Fibroblast of skin of back (primary cell): ENCODE measurements at places on chromosomes 3 and 15.

- DNase-seq, result no peak
Observed at GRCh38 chr3:118055381-118055780, 979.3 kb downstream of the IGSF11 start.

- peak; percentile 19 for DNase-seq
Observed at GRCh38 chr15:89754361-89755154, 3.5 kb upstream of the MESP1 start.

- DNase-seq, result no peak
Observed at GRCh38 chr3:4218456-4219226, 84.5 kb upstream of the SETMAR start.

DNA sequence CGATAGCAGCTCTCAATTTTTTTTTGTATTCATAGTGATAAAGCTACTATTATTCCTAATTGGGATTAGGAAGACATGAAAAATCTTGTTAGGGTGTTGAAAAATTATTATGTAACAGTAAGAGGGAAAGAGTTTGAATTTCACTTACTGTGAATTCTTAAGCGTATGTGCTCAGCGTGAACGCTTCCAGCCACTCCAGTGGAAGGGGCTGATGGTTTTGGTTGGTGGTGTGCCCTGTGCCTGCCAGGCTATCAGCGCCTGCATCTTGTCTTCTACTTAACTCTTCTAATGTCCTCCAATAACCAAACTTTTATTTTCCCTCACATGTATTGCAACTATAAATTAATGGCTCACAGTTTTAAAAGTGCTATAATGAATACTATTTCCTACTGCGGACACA, 22.5 kb downstream of the CDIN1 start:
- no peak for DNase-seq

DNA sequence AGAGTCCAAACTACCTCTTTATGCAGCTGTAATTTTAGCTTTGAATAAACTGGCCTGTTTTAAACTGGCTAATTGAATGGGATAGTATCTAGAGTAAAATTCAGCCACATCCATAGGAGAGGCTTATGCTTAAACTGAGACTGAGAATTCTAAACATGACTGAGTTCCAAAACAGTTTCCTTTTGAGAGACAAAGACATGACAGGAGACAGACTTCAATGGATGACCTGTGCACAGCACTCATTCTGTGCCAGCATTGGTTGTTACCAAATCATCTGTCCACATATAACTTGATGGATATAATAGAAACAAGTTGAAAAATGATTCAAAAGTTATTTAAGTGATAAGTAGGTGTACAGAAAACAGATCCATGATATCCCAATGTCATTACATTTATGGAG, 20.9 kb downstream of the IL12A start:
- no peak for DNase-seq

- DNase-seq, result no peak
Observed at GRCh38 chr3:32411442-32411841, 19.8 kb downstream of the CMTM7 start.

DNA sequence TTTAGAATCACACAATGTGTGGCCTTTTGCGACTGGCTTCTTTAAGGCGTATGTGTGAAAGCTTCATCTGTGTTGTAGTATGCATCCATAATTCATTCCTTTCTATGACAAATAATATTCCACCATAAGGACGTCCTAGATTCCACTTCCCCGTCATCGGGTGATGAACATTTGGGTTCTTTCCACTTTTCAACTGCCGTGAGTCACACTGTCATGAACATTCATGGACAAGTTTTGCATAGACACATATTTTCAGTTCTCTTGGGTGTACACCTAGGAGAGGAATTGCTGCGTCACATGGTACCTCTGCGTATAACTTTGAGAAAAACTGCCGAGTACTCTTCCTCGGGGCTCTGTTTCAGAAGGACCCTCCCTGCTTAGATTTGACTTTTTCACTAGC, 97.3 kb downstream of the TOP2B start:
- peak; percentile 90 for DNase-seq

DNA sequence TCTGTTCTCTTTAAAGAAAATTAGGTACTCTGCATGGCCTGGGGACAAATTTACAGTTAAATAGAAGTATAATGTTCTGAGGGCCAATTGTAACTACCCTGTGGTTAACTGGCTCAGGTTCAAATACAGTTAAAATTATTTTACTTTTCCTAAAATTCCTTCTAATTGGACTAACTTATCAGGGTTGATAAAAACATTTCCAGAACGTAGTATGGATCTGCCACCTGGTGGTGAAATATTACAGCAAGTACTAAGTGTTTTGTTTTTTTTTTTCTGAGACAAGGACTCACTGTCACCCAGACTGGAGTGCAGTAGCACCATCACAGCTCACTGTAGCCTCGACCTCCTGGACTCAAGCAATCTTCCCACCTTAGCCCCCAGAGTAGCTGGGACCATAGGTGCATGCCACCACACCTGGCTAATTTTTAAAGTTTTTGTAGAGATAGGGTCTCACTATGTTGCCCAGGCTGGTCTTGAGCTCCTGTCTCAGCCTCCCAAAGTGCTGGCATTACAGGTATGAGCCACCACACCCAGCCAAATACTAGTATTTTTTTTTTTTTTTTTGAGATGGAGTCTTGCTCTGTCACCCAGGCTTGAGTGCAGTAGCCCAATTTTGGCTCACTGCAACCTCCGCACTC, 29.2 kb downstream of the NEO1 start:
- peak; percentile 63 for DNase-seq

DNA sequence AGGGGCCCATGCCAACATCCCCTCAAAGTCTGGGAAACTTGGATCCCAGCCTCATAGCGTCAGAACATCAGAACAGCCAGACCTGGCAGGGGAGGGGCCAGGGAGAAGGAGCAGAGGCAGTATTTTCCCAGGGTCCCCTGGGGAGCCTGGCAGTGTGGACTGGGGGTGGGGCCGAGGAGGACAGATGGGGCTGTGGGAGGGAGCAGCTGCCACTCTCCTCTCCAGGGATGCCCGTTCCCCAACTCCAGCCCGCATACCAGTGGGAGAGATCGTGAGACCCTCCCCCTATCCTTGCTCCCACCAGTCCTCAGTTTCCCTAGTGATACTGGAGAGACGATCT, 6.5 kb upstream of the DNAJB8 start:
- DNase-seq, result no peak

GRCh38 chr15:61243983-61244593, 15.0 kb upstream of the RORA start:
- peak; percentile 26 for DNase-seq

GRCh38 chr3:4061783-4062360, 241.3 kb upstream of the SETMAR start:
- no peak for DNase-seq

DNA sequence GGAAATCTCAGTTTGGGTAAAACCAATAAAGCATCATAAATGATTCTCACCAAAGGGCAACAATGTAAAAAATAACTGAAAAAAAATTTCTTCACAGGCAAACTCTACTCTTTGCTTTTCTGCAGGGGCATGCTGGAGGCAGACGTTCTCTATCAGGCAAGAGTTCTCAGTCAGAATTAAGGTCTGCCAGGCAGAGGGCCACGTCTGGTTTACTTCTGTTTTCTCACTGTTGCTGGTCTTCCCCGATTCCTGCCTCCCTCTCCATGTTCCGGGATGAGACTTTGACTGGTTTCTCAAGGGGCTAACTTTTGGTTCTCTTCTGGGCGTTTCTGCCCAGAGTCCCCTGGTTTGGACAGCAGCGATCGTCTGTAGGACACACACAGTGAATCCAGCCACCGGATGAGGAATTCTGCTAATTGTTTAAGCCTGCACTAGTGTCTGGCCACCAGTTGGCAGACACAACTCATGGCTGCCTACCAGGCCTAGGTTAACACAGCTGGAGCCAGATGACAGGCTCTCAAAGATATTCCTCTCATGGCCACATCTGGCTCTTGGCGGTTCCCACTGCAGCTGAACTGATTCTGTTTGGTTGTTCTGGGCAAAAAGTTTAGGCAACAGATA, 273.1 kb downstream of the FOXP1 start:
- DNase-seq, result peak; percentile 86

DNA sequence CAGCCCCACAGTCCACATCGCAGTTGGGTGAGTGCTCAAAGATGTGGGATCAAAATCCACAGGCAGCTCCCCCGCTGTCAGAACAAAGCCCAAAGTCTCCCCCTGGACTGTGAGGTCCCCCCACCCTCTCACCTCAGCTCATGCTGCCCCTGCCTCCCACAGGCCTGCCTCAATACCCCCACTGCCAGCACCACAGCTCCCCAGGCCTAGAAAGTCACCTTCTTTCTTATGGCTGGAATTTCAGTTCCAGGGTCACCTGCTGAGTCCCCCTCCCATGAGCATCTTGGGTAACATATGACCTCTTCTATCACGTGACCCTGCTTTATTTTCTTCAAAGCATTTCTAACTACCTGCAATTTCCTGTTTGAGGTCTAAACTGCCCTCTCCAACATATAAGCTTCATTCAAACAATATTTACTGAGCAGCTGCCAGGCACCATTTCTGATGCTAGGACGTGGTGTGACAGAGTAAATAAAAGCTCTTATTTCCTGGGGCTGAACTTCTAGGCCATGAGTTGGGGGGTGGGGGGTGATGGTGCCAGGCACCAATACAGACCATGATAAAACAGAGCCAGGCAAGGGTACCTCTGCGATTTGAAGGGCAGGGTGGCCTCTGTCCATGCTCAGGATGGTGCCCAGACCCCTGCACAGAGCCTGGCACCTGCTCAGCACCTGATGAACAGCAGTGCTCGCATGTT, 2.4 kb upstream of the TMEM89 start:
- no peak for DNase-seq

DNA sequence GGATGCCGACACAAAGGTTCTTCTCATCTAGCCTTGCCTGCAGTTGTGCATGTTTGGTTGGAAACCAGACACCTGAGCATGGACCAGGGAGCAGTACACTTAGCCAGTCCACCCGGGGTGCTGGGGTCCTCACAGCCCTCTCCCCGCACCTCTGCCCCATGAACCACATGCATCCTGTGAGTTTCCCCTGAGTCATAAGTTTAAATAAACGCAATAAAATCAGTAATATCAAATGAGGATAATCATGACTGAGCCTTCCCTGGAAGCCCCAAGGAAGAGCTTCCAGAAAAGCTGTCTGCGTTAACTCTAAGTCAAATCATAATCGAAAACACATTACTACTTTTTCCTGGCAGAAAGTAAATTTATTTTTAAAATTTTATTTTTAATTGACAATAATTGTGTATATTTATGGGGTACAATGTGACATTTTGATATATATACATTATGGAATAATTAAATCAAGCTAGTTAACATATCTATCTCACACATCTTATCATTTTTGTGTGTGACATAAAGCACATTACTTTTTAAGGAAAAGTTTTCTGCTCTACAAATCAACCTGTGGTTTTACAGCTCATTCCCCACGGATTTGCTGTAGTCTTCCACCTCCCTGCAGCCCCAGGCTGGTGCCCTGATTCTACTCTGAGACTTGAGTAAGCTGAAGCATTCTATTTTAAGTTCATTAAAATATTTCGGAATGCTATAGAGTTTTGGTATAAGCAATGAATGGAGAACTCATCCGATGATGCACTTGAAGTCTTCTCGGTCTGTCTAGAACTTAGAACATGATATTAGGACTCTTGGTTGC, 166.0 kb upstream of the EIF1B start:
- DNase-seq, result no peak

GRCh38 chr15:22874966-22875365, 36.5 kb downstream of the NIPA2 start:
- DNase-seq, result no peak

GRCh38 chr3:177680472-177680821, 483.2 kb upstream of the TBL1XR1 start:
- DNase-seq, result peak; percentile 74

GRCh38 chr3:190485830-190486532, 27.9 kb upstream of the IL1RAP start:
- DNase-seq, result no peak

GRCh38 chr3:158790901-158791589, 10.8 kb upstream of the MFSD1 start:
- DNase-seq, result peak; percentile 72

GRCh38 chr3:4741404-4742307, 237.6 kb upstream of the BHLHE40 start:
- peak; percentile 95 for DNase-seq

DNA sequence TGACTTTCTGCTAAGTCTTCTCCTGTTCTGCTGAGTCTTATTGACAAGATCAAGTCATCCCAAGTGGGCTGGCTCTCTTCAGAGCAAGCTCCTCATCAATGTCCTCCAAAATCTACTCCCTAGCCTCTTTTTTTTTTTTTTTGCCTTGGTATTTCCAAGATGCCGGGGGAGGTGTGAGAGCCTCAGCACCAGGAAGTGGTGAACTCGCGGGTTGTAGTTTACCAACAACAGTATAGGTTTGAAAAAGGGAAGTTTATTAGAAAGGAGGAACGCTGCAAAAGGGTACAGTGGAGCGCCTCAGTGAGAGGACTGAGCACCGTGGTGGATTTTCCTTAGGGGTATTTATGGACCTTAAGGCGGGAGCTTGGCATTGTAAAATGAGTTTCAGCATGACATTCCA, 94.3 kb upstream of the SGO1 start:
- DNase-seq, result no peak

- DNase-seq, result no peak
Observed at GRCh38 chr15:99631255-99631654, 65.5 kb downstream of the MEF2A start.

DNA sequence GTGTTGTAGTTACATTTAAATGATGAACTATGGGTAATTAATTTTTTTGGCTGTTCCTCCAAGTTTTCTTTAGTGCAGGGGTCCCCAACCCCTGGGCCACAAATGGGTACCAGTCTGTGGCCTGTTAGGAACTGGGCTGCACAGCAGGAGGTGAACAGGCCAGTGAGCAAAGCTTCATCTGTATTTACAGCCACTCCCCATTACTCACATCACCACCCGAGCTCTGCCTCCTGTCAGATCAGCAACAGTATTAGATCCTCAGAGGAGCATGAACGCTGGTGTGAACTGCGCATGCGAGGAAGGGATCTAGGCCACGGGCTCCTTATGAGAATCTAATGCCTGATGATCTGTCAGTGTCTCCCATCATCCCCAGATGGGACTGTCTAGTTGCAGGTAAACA, 75.9 kb upstream of the RPL35A start:
- no peak for DNase-seq

GRCh38 chr3:69647511-69648110, 91.7 kb upstream of the MITF start:
- peak; percentile 27 for DNase-seq

DNA sequence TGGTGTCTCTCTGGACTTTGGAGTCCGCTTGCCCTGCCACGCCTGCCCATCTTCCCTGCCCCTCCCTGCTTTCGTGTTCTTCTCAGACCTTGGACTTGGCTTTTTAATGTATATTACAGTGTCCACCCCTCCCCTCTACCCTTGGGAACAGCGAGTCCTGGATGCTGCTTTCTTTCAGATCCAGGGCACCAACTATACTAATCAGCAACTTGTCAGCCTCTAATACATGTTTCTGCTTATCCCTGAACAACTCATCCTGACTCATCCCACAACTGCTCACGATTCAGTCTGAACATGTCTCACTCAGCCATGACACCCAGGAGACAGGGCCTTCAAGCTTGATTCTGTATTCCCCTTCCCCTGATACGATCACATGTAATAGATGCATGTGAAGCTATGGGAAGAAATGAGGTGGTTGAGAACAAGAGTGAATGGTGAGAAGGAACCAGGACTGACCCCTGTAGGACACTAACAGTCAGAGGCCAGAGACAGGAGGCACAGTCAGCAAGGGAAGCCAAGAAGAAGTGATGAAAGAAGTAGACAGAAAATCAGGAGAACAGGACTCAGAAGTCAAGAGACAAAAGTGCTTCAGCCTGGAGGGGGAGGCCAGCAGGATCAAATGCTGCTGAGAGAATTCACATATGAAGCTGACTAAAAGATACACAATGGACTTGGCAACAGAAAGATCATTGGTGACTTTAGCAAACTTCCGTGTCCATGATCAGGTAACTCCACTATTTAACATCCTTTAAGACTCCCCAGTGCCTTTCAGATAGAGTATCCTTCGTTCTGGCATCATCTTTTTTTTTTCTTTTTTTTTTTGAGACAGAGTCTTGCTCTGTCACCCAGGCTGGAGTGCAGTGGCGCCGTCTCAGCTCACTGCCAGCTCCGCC, 35.4 kb downstream of the BCL2L10 start:
- DNase-seq, result peak; percentile 88
